ENCODE measurements at places on chromosomes 16 and 17. TPM values are rescaled to one million over a fixed set of nuclear protein-coding genes. Genes with fewer than 3 reads are reported as not detected.

The OSGIN1 gene
- total RNA-seq: 1.6 TPM

The CD300E gene
- total RNA-seq: not detected

The MYH8 gene
- total RNA-seq: not detected

The CCL8 gene
- total RNA-seq: not detected

The TPSD1 gene
- not detected for total RNA-seq

The ZNF423 gene
- total RNA-seq: 0.98 TPM

The BCL6B gene
- under 0.01 TPM for total RNA-seq

The ZNF629 gene
- 9.5 TPM for total RNA-seq

The ASB16 gene
- total RNA-seq: 0.51 TPM

The PDIA2 gene
- not detected for total RNA-seq

The MYL4 gene
- not detected for total RNA-seq
